Jurkat, Clone E6-1 (cell line): ENCODE measurements at places on chromosomes 7 and 10.

DNA sequence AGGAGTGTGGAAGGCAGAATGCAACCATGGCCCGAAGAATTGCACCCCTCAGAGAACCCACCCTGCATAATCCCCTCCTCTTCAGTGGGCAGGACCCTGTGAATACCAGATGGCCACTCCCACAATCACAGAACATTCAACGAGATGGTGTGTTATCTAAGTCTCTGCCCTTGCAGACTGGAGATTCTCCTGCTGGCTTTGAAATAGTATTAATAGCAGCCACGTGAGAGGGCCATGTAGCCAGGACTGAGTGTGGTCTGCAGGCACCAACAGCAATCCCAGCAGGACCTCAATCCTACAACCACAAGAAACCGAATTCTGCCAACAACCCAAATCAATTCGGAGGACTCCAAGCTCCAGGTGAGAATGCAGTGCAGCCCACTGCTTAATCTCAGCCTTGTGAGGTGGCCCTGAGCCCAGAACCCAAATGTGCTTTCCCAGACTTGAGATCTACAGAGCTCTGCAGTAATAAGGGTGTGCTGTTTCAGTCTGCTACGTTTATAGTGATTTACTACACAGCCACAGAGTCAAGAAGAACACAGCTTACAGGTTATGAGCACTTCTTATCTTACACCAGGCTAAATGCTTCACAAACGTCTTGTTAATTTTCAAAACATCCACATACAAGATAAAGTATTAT lies 72.1 kb downstream of the VOPP1 start:
- no peak for DNase-seq

DNA sequence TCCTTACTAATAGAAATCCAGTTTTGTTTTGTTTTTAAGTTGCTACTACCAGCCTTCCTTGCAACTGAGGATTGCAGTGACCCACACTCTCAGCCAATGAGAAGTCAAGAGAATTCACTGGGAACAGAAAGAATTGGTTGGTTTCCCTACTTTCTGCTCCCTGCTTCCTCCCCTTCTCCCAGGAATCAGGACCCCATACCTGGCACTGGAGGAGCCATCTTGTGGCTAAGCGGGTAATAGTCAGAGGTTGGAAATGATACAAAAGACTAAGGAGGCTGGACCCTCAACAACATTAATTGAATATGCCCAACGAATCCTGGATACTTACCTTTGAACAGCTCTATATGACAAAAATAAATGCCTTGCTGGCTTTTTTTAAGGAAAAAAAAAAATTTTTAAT lies 6.3 kb downstream of the TMEM176A start:
- no peak for DNase-seq

DNA sequence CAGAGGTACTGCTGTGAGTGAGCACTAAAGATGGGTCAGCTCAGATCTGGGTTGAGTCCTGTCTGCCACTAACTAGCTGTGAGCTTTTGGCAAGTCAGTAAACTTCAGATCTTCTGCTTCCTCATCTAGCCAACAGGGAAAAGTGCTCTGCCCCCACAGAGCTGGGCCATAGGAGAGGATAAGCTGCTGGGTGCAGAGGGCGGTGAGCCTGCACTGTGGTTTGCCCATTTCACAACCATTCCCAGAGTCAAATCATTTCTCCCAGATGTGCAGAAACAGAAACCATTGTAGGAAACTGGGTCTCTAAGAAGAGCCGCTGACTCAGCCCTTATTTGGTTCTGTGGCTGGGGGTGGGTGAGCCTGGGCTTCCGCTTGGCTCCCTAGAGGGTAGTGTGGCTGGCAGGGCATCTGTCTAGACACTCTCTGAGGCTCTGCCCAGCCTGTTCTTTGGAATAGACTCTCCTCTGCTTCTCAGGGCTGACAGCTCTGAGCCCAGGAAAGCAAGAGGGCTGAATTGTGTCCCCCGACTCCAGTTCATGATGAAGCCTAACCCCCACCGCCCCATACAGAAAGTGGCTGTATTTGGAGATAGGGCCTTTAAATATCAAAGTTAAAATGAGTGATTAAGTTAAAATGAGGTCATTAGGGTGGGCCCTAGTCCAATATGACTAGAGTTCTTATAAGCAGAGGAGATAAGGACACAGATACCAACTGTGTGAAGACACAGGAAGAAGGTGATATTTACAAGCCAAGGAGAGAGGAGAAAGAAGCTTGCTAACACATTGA lies 29.5 kb upstream of the ARHGAP22 start:
- no peak for DNase-seq

- no peak for DNase-seq
Observed at GRCh38 chr10:122338609-122339441, 35.7 kb upstream of the PLEKHA1 start.

- no peak for DNase-seq
Observed at GRCh38 chr10:628386-629045, 61.0 kb downstream of the DIP2C start.

GRCh38 chr7:155682484-155682883 lies 38.0 kb downstream of the RBM33 start:
- no peak for DNase-seq

- DNase-seq, result no peak
Observed at GRCh38 chr7:82384051-82384464, 59.5 kb downstream of the CACNA2D1 start.
